ENCODE measurements at places on chromosomes 5 and 9.

GRCh38 chr9:19138084-19138483 is 10.8 kb upstream of the PLIN2 start:
- no peak for DNase-seq

DNA sequence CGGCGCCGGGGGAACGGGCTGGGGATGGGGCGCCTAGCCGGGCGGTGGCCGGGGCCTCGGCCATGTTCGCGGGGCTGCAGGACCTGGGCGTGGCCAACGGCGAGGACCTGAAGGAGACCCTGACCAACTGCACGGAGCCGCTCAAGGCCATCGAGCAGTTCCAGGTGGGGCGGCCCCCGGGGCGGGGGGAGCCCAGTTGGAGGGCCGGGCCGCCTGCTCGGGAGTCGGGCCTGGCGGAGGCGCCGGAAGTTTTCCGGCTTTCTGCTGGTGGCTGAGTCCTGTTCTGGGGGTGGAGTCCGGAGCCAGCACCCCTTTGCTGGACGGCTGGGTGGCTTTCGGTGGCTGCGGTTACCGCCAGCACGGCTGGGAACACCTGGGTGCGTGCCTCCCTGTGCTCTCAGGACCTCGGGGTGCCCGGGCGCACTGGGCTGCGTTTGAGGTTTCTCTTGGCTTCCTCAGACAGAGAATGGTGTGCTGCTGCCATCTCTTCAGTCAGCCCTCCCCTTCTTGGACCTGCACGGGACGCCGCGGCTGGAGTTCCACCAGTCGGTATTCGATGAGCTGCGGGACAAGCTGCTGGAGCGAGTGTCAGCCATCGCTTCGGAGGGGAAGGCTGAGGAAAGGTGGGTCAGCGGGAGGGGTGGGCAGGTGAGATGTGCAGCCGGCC is 454 bp downstream of the NELFB start:
- no peak for DNase-seq

GRCh38 chr9:91159664-91160121 is 202.0 kb downstream of the AUH start:
- DNase-seq, result no peak

GRCh38 chr5:15074651-15075050 is 203.1 kb upstream of the ANKH start:
- peak; percentile 26 for DNase-seq

DNA sequence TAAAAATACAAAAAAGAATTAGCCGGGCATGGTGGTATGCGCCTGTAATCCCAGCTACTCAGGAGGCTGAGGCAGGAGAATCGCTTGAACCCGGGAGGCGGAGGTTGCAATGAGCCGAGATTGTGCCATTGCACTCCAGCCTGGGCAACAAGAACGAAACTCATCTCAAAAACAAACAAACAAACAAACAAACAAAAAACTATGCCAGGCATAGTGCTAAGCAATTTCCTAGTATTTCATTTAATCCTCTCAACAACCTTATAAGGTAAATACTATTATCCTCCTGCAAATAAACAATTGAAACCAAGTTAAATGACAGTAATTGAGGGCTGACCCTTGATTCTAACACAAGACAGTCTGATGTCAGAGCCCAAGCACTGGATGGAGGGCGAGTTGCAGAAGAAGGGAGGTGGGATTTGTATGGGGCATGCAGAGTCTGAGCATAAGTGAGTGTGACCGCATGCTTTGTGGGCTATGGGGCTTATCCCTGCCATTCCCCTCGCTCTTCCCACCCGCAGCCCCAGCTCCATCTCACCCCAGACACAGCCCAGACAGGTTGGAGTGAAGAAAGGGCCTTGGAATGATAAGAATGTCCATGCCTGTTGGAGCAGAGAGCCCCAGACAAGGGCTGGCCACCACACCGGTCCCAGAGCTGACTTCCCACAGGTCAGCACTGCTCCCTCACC is 24.3 kb upstream of the RPS14 start:
- peak; percentile 89 for DNase-seq

GRCh38 chr5:140131967-140132409 is 6.3 kb downstream of the IGIP start:
- DNase-seq, result peak; percentile 89

DNA sequence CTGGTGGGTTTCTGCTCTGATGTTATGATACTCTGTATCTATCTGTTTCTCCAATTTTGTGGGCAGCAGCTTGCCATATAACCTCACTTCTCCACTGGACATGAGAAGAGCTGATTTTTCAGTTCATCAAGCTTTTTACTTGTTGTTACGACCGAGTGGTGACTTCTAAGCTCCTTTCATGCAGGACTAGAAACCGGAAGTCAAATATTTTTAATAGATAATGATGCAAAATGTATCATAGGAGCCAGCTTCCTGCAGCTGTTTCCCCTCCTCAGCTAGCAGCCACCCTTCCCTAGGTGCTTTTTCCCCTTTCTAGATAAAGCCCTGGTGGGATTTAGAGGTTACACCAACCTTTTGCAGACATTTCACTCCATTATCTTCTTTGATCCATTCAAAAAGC is 17.0 kb upstream of the ADAM19 start:
- DNase-seq, result no peak

DNA sequence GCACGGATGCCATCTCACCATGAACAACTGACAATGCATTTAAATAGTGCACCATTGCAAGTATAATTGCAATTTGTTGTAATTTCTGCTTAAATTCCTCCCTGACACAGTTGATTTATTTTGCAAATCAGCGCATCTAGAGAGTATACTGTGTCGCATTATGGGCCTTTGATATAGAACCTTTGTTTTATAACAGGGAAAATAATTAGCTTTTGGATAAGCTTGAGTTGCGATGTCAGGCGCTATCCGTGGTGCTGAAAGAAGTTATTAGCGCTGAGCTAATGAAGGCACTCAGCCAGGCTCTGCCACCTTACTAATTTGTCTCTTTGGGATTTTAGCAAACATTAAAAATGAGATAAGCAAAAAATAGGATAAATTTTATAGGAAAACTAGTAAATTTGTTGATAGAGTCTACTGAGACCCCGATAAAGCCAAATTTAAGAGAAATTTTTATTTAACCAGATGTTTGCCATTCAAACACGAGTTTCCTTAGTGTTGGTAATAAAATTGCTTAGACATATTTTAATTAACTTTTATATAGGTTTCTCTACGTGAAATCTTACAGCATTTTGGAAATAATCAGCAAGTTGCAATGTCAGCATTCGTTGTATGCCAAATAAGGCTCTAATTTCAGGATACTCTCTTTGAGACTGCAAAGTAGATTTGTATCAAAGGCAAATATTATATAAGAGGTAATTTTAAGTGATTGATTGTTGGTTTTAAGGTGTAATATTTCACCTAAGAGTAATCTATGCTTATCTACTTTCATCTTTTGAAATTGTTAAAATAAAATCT is 355.5 kb downstream of the TLR4 start:
- DNase-seq, result peak; percentile 3

DNA sequence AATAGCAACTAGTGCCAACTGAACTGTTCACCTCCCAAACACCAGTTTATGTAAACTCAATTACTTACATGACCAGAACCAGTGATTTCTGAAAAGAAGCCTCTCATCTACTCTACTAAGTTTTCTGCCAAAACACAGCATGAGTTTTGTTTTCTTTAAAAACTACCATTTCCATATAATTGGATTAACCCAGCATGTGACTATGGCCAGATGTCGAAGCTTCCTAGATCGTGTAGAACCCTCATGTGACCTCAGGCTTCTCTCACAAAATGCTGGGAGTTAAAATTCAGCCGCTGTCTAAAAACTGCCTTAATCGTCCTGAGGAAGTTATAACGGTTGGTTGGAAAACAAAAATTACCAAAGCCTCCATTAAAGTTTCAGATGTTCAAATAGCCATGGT is 303.5 kb downstream of the IRX1 start:
- DNase-seq, result no peak

- peak; percentile 47 for DNase-seq
Measured at GRCh38 chr5:39713250-39713916, 288.6 kb upstream of the DAB2 start.

GRCh38 chr5:68015381-68016302 is 199.9 kb upstream of the PIK3R1 start:
- no peak for DNase-seq

DNA sequence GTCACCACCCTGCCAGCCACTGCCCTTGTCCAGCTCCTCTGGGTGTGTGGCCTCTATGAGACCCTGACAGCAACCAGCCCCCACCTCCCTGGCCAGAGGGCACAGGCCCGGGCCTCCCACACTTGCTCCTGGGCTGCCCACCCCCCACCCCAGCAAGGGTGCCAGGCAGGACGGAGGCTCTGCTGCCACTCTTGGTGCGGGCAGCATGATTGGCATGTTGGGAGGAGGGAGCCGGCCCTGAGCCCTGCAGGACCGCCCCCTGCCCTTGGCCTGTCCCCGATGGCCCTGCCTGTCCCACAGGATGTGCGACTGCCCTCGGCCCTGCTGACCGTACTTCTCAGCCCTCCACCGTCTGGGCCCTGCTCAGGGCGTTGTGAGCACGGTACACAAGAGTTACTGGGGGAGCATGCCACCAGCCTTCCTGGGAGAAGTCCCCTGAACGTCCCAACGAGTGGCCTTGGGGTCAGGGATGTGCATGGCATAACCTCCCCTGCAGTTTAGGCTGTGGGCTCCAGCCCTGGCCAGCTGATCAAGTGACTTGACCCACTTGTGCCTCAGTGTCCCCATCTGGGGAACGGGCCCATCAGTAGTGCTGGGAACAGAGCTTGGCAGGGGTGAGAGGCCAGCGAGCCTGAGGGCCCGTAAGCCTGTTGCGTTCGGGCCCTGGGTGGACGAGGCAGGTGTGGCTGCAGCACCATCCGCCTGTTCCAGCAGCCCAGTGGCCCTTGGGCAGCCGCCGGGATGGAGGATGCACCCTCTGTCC is 16.0 kb downstream of the GPSM1 start:
- DNase-seq, result no peak

- DNase-seq, result no peak
Measured at GRCh38 chr5:99438619-99439018, 509.8 kb upstream of the CHD1 start.

GRCh38 chr5:68646144-68646543 is 430.6 kb downstream of the PIK3R1 start:
- no peak for DNase-seq

DNA sequence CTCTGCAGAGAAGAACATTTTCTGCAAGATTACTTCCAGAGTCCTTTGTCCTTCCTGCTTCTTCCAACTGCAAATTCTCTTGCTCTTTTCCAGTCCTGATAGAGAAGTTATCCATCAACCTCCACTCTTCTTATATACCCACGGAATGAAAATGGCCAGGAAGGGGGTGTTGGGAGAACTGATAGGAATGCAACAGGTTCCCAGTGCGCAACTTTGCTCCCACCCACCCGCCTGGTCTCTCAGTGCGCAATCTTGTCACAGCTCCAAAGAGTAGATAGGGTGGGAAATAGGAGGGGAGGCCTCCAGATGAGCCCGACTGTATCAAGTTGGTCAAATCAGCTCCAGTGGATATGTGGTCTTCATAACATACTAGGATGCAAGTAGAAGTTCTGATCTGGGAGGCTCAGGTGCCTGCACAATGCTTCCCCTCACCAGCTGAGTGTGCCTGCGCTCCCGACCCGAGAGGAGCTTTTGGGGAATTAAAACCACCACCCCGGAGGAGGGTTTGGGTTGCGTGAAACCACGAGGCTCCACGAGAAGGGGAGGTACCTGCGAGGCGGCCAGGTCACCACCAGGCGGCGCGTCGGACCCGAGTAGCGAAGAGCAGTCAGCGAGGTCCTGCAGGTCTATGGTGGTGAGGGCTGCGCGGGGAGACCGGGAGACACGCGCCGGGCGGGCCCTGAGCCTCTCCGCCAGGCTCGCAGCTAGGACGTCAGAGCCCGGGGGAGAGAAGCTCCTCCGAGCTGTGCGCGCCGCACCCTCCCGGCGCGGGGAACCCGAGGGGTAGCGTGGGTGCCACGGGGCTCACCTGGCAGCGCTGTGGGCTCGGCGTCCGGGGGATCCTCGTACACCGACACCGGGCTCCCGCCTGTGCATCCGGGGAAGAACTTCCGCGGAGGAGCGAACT is 835 bp downstream of the MCIDAS start:
- peak; percentile 28 for DNase-seq

DNA sequence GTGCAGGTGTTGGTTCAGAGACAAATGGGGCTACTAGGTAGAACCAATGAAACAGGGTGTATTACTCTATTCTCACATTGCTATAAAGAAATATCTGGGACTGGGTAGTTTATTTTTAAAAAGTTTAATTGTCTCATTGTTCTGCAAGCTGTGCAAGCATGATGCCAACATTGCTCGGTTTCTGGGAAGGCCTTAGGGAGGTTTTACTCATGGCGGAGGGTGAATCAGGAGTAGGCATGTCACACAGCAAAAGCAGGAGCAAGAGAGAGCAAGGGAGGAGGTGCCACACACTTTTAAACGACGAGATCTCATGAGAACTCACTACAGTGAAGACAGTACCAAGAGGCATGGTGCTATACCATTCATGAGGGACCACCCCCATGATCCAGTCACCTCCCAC is 134.6 kb downstream of the PIK3R1 start:
- no peak for DNase-seq
